Activated naive CD4-positive, alpha-beta T cell treated with anti-CD3 and anti-CD28 coated beads for 36 hours (primary cell): ENCODE measurements at places on chromosomes 7 and 10.

DNA sequence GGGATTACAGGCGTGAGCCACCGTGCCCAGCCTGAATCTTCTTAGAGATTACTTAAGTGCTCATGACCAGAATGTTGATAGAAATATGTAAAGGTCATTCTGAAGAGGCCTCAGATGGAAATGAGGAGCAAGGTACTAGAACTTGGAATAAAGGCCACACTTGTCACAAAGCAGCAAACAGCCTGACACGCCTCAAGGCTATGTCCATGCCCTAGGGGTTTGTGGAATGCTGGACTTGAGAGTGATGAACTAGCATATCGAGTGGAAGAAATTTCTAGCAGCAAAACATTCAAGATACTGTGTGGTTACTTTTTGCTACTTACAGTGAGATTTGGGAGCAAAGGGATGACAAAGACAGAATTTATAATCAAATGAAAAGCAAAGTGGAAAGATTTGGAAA is 39.0 kb downstream of the ZNF438 start:
- DNase-seq = no peak

DNA sequence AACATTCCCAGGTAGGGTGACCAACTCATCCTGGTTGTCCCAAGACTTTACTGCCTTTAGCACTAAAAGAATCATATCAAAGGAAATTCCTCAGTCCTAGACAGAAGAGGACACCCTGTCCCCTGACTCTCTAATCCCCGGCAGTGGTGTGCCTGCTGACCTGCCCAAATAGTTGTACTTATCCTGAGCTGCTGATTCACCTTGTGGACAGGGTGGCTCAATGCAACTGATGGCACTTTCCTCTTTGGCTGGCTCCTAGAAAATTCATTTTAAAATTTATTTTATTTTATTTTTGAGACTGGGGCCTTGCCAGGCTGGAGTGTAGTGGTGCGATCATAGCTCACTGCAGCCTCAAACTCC is 111.7 kb downstream of the JCAD start:
- DNase-seq = no peak

GRCh38 chr10:15227611-15228372 is 59.3 kb upstream of the NMT2 start:
- DNase-seq = no peak

DNA sequence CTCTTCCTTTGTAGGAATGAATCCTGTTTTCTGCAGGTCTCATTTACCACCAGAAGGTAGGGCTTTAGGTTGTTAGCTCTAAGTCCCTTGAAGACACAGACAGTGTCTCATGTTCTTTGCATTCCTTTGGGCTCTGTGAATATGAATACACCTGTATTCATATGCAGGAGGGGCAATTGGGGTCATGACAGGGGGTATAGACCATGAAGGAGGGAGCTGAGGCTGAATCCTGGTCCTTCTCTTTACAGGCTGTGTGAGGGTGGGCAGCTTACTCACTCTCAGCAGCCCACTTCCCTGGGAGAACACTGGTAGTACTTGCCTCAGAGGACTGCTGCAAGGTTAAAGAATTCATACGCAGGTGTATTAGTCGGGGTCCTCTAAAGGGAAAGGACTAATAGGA is 267.2 kb upstream of the MGMT start:
- DNase-seq = no peak

DNA sequence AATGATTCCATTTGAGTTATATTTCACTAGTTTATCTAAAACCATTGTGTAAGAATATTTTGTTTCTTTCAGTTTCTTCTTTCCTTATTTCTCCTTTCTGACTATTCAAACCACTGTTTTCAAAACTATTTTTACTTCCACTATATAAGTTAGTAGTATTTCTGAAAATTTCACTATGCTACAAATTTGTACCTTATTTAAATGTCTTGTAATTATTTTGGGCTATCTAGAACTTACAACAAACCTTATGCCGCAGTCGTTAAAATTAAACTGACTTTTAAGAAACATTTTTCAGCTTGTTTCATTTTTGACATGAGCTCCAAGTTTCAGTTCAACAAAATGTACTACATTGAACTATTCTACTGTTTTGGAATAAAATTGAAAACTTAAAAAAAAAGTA is 1.8 kb downstream of the TFEC start:
- DNase-seq = no peak
